GF-D8 (cell line): ENCODE measurements at places on chromosomes 7 and 10.

- no peak for DNase-seq
Observed at GRCh38 chr7:1530946-1531262, 402 bp downstream of the MAFK start.

- no peak for DNase-seq
Observed at GRCh38 chr7:97011536-97012364, 6.4 kb downstream of the DLX6 start.

- no peak for DNase-seq
Observed at GRCh38 chr7:1101563-1102431, 13.9 kb downstream of the GPER1 start.

DNA sequence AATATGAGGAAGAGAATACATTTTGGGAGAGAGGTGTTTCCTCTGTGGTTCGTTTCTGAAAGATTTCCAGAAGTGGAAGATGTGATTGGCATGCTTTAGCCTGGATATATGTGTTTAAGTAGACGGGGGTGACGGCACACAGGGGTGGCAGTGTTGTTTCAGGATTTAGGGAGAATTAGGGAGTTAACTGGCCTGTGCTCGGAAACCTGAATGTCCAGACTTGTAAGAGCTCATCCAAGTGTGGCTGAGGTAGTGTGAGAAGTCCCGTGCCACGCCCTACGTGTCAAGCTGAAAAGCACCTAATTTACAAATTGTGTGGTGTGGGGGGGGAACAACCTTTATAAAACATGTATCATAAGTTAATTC is 1.1 kb downstream of the RALA start:
- no peak for DNase-seq

DNA sequence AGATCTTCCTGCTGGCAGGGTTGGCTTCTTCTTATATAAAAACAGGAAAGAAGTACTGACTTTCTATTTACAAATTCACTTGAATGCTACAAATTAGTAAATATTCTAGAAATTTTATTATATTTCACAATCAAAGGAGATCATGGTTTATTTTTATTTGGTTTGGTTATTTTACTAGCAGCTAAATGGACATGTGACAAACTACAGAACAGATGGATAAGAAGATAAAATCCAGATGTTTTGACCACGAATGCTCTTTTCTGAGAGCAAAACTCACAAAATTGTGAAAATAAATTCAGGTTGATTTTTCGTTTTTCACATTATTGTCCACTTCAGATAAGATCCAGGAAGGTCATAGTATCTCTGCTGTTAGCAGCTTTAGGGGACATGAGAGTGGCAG is 55.4 kb downstream of the CACNA2D1 start:
- DNase-seq = no peak
